Motor neuron (in vitro differentiated cells): ENCODE measurements at places on chromosomes 2 and 18. TPM values are rescaled to one million over a fixed set of nuclear protein-coding genes. Genes with fewer than 3 reads are reported as not detected.

Gene NT5C1B
- 0.78 and 0.85 TPM in 2 replicates for total RNA-seq

Gene FNDC4
- total RNA-seq = 5.2 TPM in 2 replicates

Gene CYS1
- total RNA-seq = 1.2 and 1.3 TPM in 2 replicates

Gene ARHGAP28
- 5.4 and 7.2 TPM in 2 replicates for total RNA-seq

Gene POMC
- total RNA-seq = not detected in 2 replicates

Gene PTCD3
- 144 and 161 TPM in 2 replicates for total RNA-seq

Gene GEN1
- 4.2 and 5.1 TPM in 2 replicates for total RNA-seq

Gene SLC5A7
- total RNA-seq = 2.0 and 2.8 TPM in 2 replicates

Gene C2orf78
- total RNA-seq = 0.10 and 0.18 TPM in 2 replicates

Gene POTEC
- total RNA-seq = 0.16 and 0.20 TPM in 2 replicates

Gene CKAP2L
- total RNA-seq = 0.73 and 1.7 TPM in 2 replicates

Gene ZSCAN30
- total RNA-seq = 10.3 and 11.4 TPM in 2 replicates

Gene FZD7
- 2.3 and 3.0 TPM in 2 replicates for total RNA-seq

Gene HIBCH
- total RNA-seq = 12.4 and 14.5 TPM in 2 replicates

Gene STAT4
- 2.0 and 2.7 TPM in 2 replicates for total RNA-seq

Gene ATG9A
- 25.7 and 30.7 TPM in 2 replicates for total RNA-seq

Gene SNTG2
- 0.96 and 2.8 TPM in 2 replicates for total RNA-seq

Gene CDH19
- 1.9 TPM in 1 of 2 replicates, not detected in the other for total RNA-seq

Gene CNDP1
- total RNA-seq = 0.57 and 0.97 TPM in 2 replicates

Gene PLEKHH2
- total RNA-seq = 1.3 and 2.1 TPM in 2 replicates

Gene RAB6C
- total RNA-seq = 0.54 TPM in 1 of 2 replicates, not detected in the other

Gene AP1S3
- 5.2 TPM in 2 replicates for total RNA-seq

Gene MATN3
- total RNA-seq = 0.63 and 0.93 TPM in 2 replicates

Gene PAX8
- total RNA-seq = 3.2 and 4.0 TPM in 2 replicates

Gene PSD4
- total RNA-seq = 2.2 and 3.1 TPM in 2 replicates

Gene SKOR2
- 0.13 and 0.14 TPM in 2 replicates for total RNA-seq

Gene ANO7
- total RNA-seq = 1.1 and 1.2 TPM in 2 replicates

Gene RAB27B
- total RNA-seq = 8.5 and 10.5 TPM in 2 replicates
